ENCODE measurements at places on chromosomes 12 and 14.

DNA sequence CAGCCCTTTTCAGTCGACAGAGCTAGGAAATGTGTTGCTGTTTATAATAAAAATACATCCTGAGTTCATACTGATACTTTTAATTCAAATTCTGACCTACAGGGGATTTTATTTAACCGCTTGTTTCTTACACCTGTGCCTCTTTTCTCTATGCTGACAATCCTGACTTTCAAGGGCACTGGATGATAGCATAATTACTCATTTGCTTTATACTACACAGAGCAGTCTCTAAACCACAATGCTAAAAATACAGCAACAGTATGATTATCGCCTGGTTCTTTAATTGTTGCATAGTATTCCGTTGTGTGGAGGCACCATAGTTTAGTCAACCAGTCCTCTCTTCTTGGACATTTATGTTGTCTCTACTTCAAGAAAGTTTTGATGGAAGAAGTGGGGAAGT is 372.9 kb downstream of the DPF3 start:
- no peak for DNase-seq

GRCh38 chr12:27553941-27554340 is 29.9 kb downstream of the PPFIBP1 start:
- DNase-seq = no peak

- DNase-seq = no peak
Observed at GRCh38 chr12:62256408-62257096, 3.7 kb upstream of the USP15 start.

DNA sequence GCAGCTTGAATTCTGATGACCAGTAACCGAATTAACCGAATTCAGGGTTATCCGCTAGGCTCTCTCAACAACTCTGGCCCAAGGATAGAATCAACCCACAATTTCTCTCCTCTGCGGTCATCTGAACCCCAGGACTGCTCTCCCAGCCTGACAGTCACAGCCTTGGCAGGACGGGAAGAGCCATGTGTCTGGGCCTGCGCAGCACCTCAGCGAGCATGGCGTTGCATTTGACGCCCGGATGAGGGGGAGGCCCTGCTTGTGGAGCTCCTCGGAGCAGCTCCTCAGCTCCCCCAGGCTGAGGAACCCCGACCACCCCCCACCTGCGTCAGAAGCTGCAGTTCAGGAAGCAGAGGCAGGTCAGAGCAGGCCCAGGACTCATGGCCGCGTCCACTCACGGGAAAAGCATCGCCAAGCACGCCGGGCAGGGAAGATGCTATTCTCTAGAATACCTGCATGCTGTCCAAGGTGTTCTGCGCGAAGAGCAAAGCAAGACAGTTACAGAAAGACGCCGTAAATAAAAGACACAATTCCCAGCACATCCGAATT is 131.1 kb downstream of the PIWIL1 start:
- DNase-seq = no peak

- DNase-seq = no peak
Observed at GRCh38 chr12:75699728-75700496, 188.5 kb upstream of the KRR1 start.

DNA sequence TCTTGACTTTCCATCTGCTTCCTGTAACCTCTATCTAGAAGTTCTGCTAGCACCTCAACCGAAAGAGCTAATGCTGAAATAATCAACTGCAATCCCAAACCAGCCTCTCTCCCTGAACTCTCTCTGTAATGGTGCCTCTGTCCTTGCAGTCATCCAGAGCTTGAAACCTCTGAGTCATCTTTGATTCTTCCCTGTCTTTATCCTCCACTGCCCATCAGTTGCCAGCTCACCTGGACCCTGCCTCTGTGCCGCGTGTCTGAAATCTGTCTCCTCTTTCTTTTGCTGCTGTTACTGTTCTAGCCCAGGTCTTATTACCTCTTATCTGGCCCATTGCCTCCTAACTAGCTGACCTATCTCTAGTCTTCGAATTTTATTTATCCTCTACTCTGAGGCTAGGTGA is 15.5 kb downstream of the CLSTN3 start:
- no peak for DNase-seq

DNA sequence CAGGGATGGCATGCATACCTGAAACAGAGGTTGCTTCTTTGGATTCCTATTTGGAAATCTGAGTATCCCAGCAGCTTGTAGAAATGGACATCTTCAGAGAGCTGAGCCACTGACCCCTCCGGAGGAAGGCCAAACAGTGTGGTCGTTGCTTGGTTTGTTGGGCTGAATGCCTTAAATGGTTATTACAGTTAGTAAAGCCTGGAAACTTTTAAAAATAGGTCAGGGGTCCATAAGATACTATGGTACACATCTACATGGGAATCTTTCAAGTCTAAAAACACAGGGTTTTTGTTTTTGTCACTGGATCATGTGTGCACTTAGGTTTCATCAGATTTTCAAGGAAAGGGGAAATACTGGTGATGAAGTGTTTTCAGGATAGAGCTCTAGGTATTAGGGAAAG is 7.7 kb downstream of the DYRK2 start:
- no peak for DNase-seq

DNA sequence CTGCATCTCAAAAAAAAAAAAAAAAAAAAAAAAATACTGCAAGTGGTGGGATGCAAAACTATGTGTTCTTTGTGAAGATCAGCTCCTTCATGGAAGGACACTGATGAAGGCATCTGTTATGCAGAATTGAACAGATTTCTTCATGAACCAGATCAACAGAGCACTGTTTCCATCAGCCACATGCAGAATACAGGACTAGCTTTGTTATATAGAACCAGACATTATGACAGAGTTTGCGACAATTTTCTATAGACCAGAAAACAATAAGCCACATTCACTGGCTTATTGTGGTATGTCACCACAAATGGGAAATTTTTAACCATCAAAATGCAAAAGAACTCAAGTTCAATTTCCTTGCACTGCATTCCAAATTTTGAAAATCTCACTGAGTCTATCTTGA is 34.7 kb downstream of the CIT start:
- no peak for DNase-seq

GRCh38 chr12:122886851-122887818 is 8.8 kb downstream of the VPS37B start:
- no peak for DNase-seq

- no peak for DNase-seq
Observed at GRCh38 chr14:106686533-106686932, 1160.2 kb downstream of the TMEM121 start.

DNA sequence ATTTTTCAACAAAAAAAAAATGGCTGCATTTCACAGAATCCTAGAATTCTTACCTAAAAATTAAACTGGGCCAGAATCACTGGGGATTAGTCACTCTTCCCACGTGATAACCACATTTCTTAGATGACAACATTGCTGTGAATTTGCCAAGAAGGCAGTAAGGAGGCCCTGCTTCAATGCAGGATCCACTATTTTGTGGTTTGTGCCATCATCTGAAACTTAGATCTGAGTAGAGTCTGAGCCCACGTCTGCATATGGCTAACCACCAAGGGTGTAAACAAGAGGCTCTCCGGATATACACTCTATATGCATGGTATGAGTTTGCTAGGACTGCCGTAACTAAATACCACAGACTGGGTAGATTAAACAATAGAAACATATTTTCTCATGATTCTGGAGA is 24.4 kb upstream of the TBX5 start:
- DNase-seq = peak; percentile 17

DNA sequence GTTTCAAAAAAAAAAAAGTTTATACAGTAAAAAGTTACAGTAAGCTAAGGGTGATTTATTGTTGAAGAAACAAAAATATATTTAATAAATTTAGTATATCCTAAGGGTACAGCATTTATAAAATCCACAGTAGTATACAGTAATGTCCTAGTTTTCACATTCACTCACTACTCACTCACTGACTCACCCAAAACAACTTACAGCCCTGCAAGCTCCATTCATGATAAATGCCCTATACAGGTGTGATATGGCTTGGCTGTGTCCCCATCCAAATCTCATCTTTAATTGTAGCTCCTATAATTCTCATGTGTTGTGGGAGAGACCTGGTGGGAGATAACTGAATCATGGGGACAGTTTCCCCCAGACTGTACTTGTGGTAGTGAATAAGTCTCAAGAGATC is 61.7 kb downstream of the TC2N start:
- no peak for DNase-seq

DNA sequence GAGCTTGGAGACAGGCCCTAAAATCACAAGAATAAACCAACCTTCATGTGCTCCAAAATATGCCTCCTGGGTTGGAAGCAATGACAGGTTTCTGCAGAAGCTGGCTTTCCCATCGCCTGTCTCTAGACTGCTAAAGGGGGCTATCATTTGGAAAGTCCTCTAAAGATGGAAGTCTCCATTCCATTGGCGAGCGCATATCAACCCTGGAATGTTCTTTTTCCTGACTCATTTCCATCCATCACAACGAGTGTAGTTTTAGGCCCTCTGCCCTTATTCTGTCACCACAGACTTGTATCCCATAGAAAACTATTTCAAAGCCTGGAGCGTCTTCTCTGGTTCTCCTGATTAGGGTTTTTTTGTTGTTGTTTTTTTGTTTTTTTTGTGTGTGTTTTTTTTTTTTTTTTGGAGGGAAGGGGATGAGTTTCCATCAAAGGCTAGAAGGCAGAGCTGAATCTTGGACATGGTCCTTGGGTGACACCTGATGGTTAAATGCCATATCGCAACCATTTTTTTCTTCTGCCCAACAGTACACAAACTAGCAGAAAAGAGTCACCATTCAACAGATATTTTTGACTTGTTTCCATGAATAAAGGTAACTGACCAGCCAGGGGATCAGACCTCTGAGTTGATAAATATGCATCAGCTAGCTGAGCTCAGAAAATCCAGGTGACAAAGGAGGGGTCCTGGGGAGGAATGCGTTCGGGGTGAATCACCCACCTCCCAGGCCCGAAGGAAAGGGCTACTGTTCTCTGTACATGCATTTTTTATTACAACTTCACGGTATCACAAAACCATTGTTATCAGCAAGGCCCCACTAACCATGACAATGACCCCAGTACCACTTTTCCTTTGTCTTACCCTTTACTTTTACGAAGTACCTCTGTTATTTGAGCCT is 40.5 kb downstream of the KCNA5 start:
- no peak for DNase-seq

GRCh38 chr12:120554678-120555077 is 20.5 kb downstream of the RNF10 start:
- DNase-seq = no peak

DNA sequence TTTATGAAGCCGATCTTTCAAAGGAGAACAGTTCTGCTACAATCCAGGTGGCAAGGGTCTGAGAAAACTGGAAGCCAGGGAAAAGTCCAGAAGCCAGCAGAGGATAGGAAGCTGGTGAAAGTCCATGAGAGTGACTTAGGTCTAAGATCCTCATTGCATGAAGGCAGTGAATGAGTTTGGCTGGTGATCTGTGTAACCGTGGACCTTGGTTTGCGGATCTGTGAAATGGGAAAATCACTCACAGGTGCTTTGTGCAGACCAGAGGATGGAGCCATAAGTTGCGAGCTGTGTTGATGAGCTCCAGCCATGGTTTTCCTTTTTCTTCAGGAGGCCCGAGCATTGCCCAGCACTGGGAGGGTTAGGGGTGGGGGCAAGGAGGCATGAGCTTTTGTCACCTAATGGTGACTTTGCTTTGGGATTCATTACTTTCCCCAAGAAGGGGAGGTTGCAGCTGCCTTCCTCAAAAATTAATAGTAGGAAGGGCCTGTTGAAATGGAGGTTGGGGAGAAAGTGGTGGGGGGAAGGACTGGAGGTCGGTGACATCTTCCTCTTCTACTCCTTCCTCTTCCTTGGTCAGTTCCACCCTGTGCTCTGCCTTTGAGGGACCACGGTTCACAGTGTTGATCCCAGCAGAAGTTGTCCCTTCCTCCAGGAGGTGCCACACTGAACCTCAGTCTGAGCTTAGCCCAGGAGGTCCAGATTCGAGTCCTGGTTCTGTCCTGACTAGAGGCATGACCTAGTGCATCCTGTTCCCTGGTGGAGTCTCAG is 20.3 kb upstream of the SERPINA6 start:
- no peak for DNase-seq

GRCh38 chr12:4526923-4527546 is 11.7 kb upstream of the RAD51AP1 start:
- no peak for DNase-seq

- no peak for DNase-seq
Observed at GRCh38 chr14:25003537-25003936, 46.4 kb downstream of the STXBP6 start.

Data from non-pigmented ciliary epithelial cell (primary cell).